ENCODE measurements at places on chromosomes 16 and 17. TPM values are rescaled to one million over a fixed set of nuclear protein-coding genes. Genes with fewer than 3 reads are reported as not detected.

The KLHL10 gene
- total RNA-seq: 0.09 TPM

The PHOSPHO1 gene
- total RNA-seq: 0.09 TPM

The SMIM5 gene
- total RNA-seq: not detected

The SMARCD2 gene
- 50.1 TPM for total RNA-seq

The CA4 gene
- not detected for total RNA-seq

The SHISA6 gene
- not detected for total RNA-seq
